ENCODE measurements at places on chromosomes 16 and 17.
A peak's percentile ranks its signal among the peaks of the same experiment; 100 is the strongest.

DNA sequence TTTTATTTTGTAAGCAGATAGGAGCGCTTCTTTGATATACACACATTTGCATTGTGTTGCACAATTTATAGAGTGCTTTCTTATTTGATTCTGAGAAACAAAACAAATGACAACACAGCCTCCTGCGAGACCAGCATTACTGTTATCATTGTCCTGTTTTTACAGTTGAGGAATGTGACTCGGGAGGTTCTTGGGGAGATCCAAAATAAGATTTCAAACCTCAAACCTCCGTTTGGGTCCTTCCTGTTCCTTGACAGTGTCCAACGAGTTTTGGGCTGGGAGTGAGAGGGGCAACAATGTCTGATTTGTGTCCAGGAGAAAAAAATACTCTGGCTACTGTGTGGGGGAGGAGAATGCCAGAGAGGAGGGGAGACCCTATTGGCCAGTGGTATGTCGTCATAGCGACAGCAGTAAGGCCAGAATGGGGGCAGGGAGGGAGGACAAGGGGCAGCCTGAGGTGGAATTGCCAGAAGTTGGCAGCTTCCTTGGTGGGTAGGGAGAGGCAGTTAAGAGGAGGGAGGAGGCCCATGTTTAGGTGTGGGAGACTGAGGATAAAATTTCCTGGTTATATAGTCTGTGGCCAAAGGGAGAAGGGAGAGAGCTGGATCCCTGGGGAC lies 45.5 kb downstream of the TMEM132E start:
- no peak for DNase-seq

DNA sequence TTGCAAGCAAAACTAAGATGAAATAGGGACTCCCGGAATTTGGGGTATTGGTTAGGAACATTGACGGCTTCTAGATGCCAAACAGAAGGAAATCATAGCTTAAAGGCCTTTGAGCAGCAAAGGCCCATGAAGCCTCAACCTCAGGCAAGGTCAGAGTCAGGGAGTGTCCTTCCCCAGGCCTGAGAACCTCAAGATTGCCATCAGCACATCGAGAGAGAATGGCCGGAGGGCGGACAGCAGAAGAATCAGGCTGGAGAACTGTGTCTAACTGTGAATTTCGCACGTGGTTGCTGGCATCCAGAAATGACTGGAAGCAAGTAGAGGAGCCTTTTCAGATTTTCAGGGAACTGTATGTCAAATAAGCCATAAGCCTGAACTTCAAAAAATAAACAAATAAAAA lies 24.8 kb upstream of the ANKRD40CL start:
- no peak for DNase-seq

DNA sequence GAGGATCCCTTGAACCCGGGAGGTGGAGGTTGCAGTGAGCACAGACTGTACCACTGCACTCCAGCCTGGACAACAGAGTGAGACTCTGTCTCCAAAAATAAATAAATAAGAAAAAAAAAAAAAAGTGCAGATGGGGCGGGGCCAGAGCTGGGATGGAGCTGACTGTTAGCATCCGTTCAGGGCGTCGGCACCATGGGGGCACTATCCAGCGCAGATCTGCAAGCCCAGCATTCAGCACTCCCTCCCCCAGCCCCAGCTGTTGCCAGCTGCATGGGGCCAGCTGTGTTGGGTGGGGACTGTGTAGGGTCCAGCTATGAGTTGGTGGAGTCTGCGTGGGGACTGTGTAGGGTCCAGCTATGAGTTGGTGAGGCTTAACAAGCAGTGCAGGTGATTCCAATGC lies 13.3 kb downstream of the GPRC5C start:
- DNase-seq: no peak

DNA sequence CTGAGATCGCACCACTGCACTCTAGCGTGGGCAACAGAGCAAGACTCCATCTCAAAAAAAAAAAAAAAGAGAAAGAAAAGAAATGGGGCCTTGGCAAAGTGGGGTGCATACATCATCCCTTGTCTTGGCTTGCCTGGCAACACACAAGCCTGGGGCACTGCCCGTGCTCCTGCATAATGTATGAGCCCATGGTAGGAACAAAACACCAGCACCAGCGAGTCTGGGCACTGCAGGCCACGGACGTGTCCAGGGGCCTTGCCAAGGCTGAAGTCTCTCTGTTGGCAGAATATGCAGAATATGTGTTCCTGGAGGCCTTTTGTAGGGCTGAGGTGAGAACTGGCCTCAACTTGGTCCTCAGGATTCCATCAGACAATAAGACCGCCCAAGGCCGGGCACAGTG lies 15.7 kb upstream of the ALDOA start:
- DNase-seq: no peak

DNA sequence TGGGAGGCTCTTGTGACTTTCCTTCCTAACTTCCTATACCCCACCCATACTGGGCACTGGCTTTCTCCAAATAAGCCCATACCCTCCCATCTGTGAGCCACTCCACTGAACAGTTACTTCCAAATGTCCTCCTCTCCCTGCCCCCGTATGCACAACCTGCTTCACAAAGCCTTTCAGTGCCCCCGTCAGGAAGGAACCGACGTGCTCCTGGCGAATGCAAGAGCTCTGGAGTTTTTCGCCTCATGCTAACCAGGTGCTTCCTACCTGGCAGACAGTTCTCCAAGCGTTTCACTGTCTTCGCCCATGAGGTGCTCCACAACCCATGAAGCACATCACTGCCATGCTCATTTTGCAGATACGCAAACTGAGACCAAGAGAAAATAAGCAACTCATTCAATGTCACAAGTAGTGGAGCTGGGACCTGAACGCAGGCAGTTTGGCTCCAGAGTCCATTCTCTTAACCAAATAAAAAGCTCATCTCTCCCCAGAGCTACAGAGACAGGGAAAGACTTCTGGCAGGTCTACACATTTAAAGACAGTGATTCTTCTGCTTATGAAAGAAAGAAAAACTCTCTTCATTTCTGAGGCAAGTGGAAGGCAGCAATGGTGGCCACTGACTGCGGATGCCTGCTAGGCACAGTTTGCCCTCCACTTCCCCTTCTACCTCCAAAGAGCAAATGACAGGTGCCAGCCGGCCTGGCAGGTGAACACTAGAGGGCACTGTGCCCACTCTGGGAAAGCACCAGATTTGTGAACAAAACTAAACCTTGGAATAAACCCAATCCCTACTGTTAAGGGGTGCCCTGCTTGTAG lies 23.8 kb downstream of the SPHK1 start:
- peak; percentile 16 for DNase-seq

GRCh38 chr17:63550817-63551639 lies 751 bp downstream of the DCAF7 start:
- no peak for DNase-seq

- no peak for DNase-seq
Measured at GRCh38 chr16:66004699-66005098, 361.8 kb upstream of the CDH5 start.

DNA sequence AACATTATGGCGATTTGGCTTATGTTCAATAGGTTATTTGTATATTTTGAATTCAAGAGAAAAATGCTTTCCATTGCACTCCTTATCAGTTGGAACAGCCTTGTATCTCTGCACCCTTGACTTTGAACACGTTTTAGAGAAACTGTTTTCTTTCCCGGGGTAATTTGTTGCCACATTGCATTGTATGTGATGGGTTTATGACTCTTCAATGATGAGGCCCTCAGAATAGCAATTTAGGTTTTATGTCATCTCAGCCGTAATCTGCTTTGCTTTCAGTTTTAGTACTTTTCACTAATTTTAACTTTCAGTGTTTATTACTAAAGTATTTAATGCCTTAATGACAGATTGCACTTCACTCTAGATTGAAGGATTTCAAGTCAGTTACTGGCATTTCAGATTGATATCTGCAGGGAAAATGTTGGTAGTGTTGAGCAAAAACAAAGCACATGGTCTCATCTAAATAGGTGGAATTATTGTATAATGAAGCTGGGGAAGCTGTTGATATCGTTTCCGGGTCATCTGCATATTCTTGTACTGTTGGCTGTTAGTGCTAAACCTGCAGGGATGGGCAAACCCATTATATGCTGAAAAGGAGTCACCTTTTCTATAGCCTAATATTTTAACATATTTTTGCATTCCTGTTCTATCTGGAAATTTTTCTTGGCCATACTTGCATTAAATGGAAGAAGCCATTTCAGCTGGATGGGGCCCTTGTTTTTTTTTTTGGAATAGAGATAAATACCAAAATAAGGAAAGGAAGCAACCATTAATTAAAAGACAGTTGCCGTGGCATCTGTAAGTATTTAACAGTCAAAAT lies 2.0 kb downstream of the LUC7L3 start:
- DNase-seq: no peak

DNA sequence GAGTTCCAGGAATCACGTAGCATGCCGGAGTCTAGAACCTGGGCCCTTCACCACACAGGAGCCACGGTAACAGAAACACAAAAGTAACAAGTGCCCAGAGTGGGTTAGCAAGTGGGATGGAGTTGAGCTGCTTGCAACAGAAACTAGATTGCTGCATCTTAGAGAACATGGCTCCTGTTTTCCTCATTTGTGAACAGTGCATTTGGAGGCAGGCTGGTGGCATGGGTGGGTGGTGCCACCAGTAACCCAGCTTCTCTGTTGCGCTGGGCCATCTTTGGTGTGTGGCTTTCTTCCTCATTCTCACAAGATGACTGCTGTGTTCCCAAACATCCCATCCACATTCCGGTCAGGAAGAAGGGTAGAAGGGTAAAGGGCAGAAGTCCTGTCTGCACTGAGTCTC lies 95.5 kb downstream of the KATNIP start:
- no peak for DNase-seq

DNA sequence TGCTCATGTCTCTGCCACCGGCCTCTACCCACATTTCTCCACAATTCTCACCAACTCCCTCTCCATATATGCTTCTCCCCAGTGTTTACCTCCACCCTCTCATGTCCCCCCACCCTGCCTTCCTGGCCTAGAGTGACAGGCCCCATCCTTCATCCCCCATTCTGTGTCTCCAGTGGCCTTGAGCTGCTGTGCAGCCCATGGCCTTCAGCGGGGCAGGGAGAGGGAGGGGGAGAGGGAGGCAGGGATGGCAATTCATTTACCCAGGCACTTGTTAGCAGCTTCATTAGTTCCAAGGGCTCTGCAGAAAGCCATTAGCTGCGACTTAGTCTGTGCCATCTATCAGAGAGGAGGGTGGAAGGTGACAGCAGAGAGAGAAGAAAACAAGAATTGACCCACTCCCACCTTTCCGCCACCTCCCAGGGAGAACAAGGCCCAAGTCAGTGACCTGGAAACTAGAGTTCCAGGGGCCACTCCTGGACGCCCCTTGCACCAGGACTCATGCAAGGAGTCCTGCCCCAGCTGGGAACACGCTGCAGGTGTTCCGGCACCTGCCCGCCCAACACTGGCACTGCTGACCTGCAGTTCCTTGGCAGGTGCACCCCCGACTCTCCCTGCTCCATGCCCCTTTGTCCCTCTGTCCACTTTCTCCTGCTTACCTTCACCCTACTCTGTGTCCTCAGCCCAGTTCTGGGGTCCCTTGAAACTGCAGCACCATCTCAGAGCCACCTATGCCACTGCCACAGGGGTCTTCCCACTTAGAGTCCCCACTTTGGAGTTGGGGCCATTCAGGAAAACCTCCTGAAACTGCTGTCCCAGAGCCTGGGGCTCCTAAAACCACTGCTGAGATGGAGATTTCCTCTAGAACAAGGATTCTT lies 23.5 kb upstream of the PYY start:
- no peak for DNase-seq

DNA sequence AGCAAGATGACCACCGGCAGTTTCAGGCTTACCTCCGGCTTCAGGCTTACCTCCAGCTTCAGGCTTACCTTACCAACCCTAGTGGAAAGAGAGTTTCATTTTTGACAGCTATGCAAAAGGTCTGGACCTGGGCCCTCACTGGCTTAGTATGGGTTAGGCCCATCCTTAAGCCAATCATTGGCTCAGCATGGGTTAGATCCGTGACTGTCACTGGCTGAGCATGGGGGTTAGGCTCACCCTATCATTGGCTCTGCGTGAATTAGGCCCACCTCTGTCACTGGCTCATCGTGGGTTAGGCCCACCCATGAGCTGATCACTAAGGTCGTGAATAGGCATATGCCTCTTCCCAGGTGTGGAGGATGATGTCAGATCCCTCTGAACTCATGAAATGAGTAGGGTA lies 8.1 kb downstream of the NDE1 start:
- no peak for DNase-seq

DNA sequence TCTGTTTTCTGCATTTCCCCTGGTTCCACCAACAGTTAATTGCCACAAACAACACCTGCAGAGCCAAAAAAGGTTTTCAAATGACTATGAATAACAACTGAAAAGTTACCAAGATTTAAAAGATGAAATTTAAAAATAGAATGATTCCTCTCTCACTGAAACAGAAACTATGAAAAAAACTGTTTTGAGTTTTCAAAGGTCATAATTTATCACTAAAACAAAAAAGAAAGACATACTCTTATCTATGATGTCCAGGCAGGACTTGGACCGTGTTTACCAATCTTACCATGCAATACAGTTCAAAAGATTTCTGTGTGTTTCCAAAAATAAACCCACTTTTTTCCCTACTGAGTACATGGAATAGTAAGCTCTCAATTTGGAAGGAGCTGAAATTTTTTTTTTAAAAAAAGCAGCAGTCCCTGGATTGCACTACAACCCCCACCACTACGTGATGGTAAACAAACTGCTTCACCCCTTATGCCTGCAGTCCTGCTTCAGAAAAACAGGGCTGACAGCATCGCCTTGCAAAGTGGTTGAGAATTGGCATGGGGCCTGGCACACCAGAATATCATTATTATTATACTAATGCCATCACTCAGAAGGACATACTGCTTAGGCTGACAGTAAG lies 8.5 kb downstream of the TXNDC11 start:
- DNase-seq: no peak

- DNase-seq: no peak
Measured at GRCh38 chr16:49499414-49499785, 125.8 kb downstream of the C16orf78 start.

DNA sequence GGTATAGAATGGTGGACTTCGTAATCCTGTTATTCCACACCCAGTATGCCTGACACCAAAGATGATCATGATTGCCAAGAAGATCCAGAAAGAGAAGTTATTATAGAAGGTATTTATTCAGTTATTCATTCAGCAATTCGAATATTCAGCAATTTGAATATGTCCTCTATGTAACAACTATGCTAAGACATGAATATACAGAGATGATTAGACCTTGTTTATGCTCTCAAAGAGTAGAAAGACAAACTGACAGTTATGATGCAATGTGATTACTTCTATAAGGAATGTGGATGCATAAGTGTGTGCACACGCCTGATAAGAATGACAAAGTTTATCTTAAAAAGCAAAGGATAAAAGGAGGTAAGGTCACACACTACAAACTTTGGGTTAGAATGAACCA lies 218.1 kb downstream of the CDH11 start:
- no peak for DNase-seq

All from stimulated activated CD4-positive, alpha-beta T cell treated with anti-CD3 and anti-CD28 coated beads, Interleukin-1b, Interleukin-23, amount 100 ng/mL, for 24 hours (primary cell).